ENCODE measurements at places on chromosomes 4 and X. TPM values are rescaled to one million over a fixed set of nuclear protein-coding genes. Genes with fewer than 3 reads are reported as not detected.

DNA sequence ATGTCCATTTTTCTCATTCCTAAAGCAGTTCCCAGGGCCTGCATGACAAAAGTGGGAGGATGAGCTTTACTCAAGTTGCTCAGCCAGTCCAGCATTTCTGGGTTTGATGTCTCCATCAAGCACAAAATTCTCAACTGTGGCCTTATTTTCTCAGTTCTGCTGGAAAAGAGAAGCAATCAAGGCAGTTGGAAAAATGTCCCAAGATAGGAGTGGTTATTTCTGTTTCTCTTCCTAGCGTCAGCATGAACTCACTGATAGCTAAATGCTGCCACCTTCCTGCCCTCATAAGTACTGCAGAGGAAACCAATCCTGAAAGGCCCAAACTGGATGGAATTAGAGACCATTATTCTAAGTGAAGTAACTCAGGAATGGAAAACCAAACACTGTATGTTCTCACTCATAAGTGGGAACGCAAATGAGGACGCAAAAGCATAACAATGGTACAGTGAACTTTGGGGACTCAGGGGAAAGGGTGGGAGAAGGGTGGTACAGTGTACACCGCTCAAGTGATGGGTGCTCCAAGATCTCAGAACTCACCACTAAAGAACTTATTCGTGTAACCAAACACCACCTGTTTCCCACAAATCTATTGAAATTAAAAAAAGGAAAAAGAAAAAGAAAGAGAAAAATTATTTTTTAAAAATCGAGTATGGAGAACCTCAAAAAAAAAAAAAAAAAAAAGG, 29.6 kb downstream of the ADH7 start:
- H3K4me3 ChIP-seq: no peak overlapping the region
- peaks cover 23% of the 10 kb centered on the region for H3K4me1 ChIP-seq
- no peaks in the 10 kb centered on the region for H3K36me3 ChIP-seq
- no peak for DNase-seq
- peak overlapping the region; percentile 81 for H3K27ac ChIP-seq

DNA sequence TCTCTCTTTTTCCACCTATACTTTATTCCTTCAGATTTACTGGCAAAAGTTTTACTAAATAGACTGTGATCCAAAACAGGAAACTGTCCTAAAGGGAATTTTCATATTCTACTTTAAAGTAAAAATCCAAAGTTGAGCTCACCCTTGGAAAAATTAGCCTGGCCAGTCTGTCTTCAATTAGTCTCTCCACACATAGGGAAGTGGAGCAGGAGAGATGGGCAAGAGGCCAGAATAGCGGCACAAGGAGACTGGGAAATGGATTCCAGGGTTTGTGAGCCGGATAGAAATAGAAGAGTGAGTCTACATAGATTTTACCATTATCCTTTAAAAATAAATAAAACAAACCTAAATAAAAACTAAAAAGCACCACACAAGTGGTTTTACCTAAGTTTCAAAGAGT, 16.2 kb upstream of the FRMD7 start:
- H3K27me3 ChIP-seq: no peaks in the 10 kb centered on the region
- H3K4me3 ChIP-seq: no peak overlapping the region
- H3K4me1 ChIP-seq: no peaks in the 10 kb centered on the region
- DNase-seq: no peak
- no peak overlapping the region for H3K27ac ChIP-seq
- H3K36me3 ChIP-seq: no peaks in the 10 kb centered on the region

Gene P2RY10
- total RNA-seq: not detected

DNA sequence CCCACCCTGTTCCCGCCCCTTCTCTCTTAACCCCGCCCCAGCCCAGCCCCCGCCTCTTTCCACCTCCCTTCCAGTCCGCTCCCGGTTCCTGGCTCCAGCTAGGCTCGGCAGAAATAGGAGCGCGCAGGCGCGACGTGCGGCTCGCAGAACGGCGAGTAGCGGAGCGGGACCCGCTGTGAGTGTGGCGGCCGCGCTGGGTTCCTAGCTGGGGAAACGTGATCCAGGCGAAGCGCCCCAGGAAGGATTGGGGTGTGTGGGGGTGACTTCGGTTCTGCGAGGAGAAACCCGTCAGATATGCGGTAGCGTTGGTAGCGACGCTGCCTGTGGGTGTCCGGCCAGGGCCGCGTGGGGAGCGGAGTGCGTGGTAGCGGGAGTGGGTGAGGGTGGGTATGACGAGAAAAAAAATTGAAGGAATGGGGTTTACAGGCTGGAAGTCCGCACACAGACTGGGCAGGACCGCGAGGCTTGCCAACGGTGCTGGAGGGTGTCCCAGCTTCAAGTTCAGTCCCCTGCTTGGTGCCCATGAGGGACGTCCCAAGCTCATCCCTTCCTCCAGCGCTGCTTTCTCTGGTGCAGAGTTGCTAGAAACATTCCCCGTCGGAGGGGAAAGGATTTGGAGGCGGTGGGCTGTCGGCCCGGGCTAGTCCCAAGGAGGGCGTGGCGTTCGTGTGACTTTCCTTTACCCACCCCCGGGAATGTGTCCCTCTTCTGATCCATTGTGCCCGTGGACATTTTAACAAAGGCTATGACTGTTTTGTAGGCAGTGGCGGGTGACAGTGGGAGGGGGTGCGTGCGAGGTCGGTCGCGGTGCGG, at the start of gene PRRG1:
PRRG1 (plus strand) TSS at position 144 of the 813 bp plus-strand sequence. CDS start 56,886 bp downstream, outside the sequence.
- H3K27ac ChIP-seq: peak within 1 kb of the TSS; percentile 71
- no peaks in the 10 kb centered on the region for H3K27me3 ChIP-seq
- no peaks in the 10 kb centered on the region for H3K36me3 ChIP-seq
- H3K4me3 ChIP-seq: peak within 1 kb of the TSS; percentile 85

DNA sequence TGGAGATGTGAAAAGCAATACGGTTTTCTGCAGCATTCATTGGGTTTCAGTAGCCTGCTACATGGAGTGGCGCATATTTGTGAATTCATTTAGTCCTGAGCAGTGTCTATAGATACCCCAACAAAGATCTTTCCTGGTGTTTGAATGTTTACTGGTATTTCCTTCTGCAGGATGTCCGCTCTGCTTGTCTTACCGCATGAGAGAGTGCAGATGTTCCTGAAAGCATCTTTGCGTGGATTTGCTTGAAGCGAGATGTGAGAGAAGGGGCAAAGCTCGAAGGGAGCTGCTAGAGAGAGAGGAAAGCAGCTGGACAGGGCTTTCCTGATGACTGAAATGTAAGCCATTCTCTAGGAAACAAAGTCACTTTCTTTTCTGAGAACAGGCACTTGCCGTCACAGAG, 40.9 kb upstream of the GYPA start:
- no peak for DNase-seq
- H3K27ac ChIP-seq: no peak overlapping the region
- H3K4me3 ChIP-seq: no peak overlapping the region
- H3K27me3 ChIP-seq: no peaks in the 10 kb centered on the region
- no peaks in the 10 kb centered on the region for H3K36me3 ChIP-seq
- H3K4me1 ChIP-seq: peaks cover 2% of the 10 kb centered on the region

Measured in osteoblast (primary cell).